ENCODE measurements at places on chromosomes 12 and 14. TPM values are rescaled to one million over a fixed set of nuclear protein-coding genes. Genes with fewer than 3 reads are reported as not detected.

The SOS2 gene
- 83.6 TPM for total RNA-seq

The MYF6 gene
- 0.47 TPM for total RNA-seq

The GNB3 gene
- total RNA-seq: 0.94 TPM

The GAS2L3 gene
- 88.0 TPM for total RNA-seq

The SIX1 gene
- total RNA-seq: 0.47 TPM

All from occipital lobe (tissue), 3 donors.